Frontal cortex (tissue), 4 donors: ENCODE measurements at places on chromosomes 13 and 19.

DNA sequence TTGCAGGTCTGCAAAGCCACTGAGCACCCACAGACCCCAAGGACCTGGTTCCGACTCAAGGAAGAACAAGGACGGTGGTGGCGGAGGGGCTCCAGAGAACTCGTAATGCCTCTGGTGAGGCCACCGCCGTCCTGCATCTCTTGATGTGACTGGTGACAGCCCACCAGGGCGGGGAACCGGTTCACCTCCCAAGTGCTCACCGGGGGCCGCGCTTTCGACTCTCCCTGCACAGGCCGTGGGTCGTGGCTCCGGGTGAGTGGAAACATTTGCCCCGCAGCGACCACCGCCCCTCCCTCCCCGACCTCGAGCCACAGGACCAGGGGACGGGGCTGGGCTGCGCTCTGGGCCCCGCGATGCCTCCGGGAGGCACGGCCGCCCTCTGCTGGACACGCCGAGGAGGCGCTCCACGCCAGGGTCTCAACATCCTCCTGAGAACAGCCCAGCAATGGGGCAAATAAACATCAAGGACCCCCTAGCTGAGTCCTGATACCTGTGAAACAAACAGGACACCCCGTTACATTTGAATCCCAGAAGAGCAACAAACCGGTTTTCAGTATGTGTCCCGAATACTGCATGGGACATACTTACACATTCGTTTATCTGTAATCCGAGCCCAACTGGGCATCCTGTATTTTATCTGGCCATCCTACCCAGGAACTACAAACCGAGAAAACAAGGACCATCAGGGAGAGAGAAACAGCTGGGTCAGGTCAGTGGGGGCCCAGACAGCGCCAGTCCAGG lies 3.9 kb upstream of the PLPP2 start:
- peak; percentile 59 for DNase-seq

DNA sequence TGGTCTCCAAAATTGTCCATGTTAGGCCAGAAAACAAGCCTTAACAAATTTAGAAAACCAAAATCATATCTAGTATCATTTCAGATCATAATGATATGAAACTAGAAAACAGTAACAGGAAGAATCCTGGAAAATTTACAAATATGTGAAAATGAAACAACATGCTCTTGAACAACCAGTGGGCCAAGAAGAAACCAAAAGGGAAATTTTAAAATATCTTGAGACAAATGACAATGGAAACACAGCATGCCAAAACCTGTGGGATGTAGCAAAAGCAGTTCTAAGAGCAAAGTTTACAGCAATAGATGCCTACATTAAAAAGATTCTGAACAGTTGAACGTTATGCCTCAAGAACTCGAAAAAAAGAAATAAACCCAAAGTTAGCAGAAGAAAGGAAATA lies 32.6 kb downstream of the VWA8 start:
- DNase-seq: no peak

DNA sequence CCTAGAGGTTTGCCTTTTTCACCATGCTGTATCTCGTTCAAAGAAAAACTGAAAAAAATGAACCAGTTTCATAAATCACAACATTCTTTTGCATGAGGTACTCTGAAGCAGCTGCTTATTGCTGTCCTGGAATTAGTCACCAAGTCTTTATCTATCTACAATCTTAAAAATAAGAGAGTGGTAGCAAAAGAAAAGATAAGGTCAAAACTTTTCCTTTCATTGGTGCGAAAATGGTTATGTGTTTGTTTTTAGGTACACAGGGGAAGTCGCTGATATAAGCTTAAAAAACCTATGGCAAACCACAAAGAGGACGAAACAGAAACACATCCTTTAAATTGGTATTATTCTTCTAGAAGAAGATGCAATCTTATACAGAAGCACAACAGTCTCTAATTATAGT lies 20.7 kb downstream of the OBI1 start:
- DNase-seq: no peak

DNA sequence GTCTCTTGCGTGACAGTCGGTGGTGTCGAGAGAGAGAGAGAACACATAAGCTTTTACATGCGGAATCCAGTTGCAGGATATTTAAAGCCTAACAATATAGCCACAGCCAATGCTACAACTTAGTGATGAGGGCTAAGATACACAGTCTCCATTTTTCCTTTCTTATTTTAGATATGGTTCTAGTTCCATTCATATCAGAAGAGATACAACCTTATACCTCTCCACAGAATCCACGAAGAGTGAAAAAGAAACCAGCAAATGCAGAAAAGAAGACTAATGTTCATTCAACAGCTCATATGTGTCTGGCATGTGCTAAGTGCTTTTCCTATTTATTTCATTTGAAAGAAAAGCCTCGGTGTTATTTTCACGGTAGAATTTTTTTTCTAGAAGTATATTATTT lies 249.0 kb upstream of the SLITRK1 start:
- no peak for DNase-seq

DNA sequence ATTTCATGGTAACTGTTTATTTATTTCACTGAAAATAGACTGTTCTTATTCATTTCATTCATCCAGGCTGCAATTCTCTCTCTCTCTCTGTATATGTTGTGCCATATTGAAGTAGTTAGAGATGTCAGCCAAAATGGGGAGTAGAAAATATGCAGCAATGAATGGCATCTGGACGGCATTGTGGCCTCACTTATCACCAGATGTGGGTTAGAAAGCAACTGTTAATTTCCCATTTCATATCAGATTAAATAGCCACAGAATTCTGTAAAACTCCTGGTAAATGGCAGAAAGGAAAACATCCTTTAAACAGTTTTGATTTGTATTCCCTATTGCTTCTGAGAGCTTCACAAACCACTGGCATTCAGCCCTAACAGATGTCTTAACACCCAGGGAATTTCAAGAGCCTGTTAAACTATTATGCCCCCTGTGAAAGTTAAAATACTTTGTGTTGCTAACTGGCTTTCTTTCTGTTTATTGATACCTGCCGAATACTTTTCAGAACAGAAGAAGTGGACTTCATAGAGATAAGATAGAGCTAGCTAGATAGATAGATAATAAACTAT lies 1763.3 kb upstream of the MIR17HG start:
- DNase-seq: no peak

DNA sequence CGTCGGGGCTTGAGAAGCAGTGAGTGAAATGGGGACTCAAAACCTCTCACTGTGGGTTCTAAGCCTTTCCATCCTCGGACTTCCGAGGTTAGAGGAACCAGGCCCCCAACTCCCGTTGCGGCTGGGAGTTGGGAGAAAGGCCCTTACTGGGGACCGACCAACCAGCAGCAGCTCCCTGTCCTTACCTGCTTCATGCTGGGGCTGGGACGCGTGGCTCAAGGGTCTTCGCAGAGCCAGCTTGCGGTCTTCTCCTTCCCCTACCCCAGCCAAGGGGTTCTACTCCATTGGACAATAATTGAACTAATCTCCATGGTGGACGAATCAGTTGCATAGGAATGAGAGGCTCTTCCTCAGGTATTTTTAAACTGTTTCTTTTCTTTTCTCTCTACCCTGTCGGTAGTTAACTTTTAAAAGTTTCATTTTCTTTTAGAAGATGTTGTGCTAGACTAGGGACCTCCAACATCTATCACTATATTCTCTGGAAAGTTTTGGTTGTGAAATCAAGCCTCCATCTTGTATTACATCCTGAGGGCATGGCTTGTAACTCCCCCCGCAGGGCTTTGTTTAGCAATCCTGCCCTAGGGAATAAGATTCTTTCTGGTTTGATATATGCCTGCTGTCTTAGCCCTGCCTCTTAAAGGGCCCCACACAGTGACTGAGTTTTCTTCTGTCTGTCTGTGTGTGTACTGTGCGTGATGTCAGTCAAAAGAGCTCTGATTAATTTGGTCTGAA lies 1027.1 kb upstream of the PCDH9 start:
- DNase-seq: no peak

DNA sequence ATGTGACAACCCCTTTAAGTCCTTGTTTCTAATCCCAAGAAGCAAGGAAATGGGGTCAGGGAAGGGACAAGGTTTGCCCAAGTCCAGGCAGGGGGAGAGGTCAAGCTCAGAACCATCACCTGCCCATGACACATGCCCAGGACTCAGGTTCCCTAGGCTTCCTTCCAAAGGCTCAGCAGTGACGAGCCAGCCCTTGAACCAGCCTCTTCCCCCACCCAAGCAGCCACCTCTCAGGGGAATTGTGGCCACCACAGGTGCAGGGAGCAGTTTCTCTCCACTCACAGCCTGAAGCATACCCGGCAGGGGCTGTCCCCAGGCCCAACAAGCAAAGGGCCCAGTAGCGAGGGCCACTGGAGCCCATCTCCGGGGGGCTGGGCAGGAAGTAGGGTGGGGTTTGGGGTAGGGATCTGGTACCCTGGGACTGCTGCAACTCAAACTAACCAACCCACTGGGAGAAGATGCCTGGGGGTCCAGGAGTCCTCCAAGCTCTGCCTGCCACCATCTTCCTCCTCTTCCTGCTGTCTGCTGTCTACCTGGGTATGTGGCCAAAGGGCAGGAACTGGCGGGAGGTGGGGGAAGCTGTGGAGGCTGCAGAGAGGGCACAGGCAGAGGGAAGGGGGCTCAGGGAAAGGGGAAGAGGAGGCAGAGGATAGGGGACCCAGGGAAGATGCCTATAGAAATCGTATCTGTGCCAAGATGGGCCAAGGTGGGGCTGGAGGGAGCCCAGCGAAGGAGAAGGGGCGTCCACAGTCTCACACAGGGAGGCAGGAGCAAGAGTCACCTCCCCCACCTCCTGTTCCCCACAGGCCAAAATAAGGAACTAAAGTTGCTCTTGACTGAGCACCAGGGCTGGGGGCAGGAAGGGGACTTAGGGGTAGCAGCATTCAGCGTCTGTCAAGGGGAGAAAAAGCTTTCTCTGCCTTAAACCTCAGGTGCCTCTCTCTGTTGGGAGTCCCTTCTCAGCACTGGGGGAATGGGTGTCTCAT lies at the start of gene CD79A:
Gene CD79A (plus strand): TSS at position 433 of the 986 bp plus-strand sequence. CDS start 26 bp downstream, at position 459.
- DNase-seq: no peak

- no peak for DNase-seq
Observed at GRCh38 chr19:31282346-31282745, 66.9 kb downstream of the TSHZ3 start.

- DNase-seq: no peak
Observed at GRCh38 chr13:51348069-51348967, 8.8 kb downstream of the SERPINE3 start.

GRCh38 chr13:36362914-36363313 lies 16.7 kb upstream of the SPART start:
- no peak for DNase-seq

DNA sequence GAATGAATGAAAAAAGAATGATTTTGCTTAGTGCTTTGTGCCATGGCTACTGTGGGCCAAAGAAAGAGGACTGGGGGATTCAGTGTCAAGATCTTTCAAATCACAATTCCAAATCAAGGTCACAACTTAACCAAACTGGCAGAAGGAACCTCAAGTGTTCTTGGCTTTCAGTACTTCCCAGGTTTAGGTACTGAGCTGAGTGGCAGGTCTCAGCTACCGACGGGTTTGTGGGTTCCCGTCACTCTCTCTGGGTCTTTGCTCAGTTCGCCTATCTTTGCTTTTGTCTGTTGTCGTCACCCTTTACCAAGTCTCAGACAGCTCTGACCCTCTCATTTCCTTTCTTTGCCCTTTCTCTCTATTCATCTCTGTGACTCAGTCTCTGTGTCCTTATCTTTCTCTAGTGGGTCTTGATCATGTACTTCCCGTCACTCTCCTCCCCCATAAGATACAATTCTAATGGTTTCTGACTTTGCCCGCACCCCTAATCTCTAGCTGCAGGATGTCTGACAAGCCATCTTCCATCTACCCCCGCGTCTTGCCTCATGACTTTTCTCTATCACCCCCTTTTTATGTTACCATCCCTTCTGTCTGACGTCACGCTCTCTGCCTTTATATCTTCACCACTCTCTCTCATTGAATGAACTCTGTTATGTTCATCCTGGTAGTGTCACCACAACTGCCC lies 33.3 kb upstream of the LRRC4B start:
- DNase-seq: no peak

GRCh38 chr13:83499286-83499685 lies 383.0 kb downstream of the SLITRK1 start:
- DNase-seq: no peak

GRCh38 chr13:64756621-64757020 lies 2473.5 kb downstream of the PCDH9 start:
- DNase-seq: no peak

DNA sequence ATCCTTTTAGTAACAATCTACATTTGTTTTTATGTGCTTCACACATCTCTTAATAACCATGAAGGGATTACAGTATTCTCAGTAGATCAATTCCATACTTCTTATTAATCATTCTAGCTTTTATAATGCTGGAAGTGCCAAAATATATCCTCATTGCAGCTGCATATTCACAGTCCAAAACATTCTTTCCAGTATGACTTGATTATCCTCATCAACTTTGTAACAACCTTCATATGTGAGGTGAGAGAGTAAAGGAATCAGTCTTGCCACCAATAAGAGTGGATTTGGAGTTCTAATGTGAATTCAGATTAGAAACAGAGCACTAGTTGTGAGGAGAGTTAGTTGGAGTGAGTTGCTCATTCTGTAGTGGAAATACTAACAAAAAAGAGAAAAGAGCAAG lies 208.0 kb upstream of the SPRY2 start:
- no peak for DNase-seq

- DNase-seq: no peak
Observed at GRCh38 chr19:32828139-32828538, 41.4 kb downstream of the SLC7A9 start.

GRCh38 chr13:75038393-75039113 lies 443.4 kb downstream of the TBC1D4 start:
- DNase-seq: no peak

DNA sequence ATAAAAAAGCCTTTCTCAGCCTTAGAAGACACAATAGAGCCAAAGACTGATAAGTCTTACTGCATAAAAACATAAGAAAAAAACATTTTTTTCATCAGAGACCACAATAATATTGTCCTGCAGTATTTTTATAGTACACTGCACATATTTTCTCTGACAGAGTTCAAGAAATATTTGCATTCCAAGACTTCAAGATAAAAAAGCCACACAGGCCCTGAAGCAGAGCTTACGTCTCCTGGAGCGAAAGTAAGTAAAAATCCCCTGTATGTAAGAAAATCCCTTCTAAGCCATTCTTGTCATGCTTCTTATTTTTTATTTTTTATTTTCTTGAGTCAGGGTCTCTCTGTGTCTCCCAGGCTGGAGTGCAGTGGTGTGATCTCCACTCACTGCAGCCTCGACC lies 755.9 kb downstream of the LIG4 start:
- DNase-seq: no peak

- no peak for DNase-seq
Observed at GRCh38 chr13:29540334-29540733, 55.2 kb downstream of the SLC7A1 start.

- no peak for DNase-seq
Observed at GRCh38 chr13:111911754-111912452, 155.0 kb upstream of the SOX1 start.

DNA sequence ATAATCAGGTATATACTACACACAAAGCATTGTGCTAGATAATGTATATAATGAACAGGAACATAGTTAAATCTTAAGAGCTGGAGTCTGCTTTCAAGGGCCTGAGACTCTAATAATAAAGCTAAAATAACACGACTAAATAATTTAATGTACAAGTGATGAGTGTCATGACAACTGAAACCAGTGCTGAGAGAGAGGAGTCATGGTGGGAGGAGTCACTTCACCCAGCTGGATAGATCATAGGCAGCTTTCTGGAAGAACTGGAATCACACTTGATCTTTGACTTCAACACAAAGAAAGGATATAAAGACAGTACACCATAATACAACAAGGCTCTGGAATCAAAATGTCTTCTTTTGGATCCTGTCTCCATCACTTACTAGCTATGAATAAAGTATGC lies 7.1 kb downstream of the RBM26 start:
- no peak for DNase-seq
